Stimulated activated CD4-positive, alpha-beta T cell treated with anti-CD3 and anti-CD28 coated beads, Interleukin-1b, Interleukin-23, amount 100 ng/mL, for 1 hour (primary cell): ENCODE measurements at places on chromosomes 2 and 18.

- DNase-seq: no peak
Measured at GRCh38 chr2:237181844-237182243, 96.2 kb downstream of the COPS8 start.

- DNase-seq: no peak
Measured at GRCh38 chr2:170455617-170456426, 259.3 kb upstream of the SP5 start.

DNA sequence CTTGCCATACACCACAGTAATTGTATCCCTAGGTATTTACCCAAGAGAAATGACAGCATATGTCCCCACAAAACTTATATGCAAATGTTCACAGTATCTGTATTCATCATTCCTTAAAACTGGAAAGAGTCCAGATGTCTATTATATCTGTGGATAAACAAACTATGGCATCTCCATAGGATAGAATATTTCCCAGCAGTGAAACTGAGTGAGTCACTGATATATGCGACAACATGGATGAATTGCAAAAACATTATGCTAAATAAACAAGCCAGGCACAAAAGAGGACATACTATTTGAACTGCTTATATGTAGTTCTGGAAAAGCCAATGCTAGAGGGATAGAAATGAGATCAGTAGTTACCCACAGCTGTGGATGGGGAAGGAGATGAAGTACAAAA, 359.4 kb upstream of the DSEL start:
- DNase-seq: no peak

DNA sequence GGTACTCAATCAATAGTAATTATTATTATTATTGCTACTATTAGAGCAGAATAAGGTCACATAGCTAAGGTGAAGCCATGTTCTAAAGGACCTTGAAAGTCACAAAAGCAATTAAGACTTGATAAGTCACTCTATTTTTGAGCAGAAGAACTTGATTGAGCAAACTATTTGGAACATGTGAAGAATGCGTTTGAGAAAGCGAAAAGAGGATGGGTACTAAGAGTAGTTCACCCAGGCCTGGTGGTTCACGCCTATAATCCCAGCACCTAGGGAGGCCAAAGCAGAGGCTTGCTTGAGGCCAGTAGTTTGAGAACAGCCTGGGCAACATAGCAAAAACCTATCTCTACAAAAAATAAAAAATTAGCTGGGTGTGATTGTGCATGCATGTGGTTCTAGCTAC, 7.2 kb upstream of the RTN4 start:
- no peak for DNase-seq

DNA sequence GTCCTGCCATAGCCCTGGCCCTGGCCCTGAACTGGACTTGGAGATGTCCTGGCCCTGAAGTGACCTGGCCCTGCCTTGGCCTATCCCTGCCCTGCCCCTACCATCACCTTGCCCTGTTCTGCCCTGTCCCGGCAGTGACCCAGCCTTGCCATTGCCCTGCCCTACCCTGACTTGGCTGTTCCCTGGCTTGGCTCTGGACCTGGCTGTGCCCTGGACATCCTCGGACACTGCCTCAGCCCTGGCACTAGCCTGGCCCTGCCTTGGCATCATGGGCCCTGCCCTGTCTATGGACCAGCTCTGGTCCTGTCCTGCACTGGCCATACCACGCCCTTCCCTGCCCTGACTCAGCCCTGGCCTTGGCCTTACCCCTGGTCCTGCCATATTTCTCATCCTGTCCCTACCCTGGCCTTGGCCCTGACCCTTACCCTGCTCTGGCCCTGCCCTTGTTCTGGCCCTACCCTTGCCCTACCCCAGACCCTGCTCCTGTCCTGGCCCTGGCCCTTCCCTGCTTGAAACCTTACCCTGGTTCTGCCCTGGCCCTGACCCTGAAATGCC, 6.1 kb upstream of the ANKRD62 start:
- no peak for DNase-seq

DNA sequence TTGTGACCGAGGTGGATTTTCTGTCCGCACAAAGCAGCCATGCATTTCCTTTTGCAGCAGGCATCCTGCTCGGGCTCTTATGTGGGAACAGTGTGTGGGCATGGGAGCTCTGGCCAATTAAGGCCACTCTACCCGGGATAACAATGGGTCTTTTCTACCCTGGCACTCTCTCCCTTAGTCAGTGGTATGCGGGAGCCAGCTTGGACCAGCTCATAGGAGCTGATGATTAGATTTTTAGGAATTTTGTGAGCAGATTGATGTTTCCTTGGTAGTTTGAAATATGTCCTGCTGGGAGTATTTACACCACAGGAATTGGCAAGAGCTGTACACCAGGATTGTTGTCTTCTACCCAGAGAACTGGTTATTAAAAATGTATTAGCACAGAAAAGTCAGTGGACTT, 89.3 kb downstream of the SPP2 start:
- no peak for DNase-seq

- no peak for DNase-seq
Measured at GRCh38 chr18:49619801-49620200, 57.9 kb downstream of the LIPG start.

DNA sequence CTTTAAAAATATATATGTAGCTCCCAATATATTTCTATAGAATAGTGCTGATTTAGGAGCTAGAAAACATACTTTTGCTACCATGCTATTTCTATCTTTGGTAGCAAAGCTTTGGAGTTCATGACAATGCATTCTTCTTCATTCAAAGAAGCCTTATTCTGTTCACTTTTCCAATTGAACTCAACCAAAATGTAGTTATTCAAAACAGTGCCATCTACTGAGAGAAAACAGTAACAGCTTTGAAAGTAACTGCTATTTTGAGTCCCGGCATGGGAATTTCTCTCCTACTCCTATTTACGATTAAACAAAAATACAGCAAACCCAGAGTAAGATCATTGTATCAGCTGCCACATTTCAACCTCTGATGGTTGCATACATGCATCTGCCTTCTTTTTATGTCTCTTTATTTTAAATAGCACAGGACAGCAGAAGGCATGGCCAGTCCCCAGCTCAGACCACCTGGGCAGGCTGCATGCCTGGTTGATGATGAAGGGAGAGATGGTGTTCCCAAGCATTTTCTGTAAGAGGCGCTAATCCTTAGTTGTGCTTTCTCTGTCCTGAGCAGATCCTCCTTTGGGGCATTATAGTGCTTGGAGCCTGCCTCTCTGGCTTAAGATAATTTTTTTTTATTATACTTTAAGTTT, 69.7 kb upstream of the SULT1C3 start:
- DNase-seq: no peak
